ENCODE measurements at places on chromosomes 16 and 17.

DNA sequence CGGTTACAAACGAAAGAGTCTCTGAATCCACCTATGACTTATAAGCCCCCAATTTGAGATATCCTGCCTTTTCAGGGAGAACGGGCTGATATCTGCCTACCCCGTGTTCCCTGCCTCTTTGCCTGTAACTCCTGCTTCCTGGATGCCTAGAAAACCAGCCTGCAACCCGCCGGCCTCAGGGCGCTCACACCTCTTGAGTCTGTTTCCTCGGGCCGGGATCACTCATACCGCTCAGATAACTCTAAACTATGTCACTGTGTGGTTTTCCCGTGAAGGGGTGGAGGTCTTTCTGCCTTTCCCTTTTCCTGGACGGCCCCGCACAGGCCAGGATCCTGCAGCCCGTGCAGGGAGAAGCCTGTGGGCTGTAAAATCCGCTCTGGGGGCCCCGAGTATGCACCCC is 10.4 kb downstream of the RPUSD1 start:
- no peak for DNase-seq

- no peak for DNase-seq
These were observed 540.8 kb upstream of the HSBP1 start for GRCh38 chr16:83266848-83267553.

- DNase-seq = no peak
These were observed 196.0 kb downstream of the MAF start for GRCh38 chr16:79404571-79404970.

- DNase-seq = no peak
These were observed 458 bp downstream of the ZNF200 start for GRCh38 chr16:3234543-3234856.

GRCh38 chr17:16273929-16274339 is 56.9 kb downstream of the PIGL start:
- DNase-seq = no peak

- DNase-seq = no peak
These were observed 328.0 kb downstream of the TMEM114 start for GRCh38 chr16:8262299-8262698.

DNA sequence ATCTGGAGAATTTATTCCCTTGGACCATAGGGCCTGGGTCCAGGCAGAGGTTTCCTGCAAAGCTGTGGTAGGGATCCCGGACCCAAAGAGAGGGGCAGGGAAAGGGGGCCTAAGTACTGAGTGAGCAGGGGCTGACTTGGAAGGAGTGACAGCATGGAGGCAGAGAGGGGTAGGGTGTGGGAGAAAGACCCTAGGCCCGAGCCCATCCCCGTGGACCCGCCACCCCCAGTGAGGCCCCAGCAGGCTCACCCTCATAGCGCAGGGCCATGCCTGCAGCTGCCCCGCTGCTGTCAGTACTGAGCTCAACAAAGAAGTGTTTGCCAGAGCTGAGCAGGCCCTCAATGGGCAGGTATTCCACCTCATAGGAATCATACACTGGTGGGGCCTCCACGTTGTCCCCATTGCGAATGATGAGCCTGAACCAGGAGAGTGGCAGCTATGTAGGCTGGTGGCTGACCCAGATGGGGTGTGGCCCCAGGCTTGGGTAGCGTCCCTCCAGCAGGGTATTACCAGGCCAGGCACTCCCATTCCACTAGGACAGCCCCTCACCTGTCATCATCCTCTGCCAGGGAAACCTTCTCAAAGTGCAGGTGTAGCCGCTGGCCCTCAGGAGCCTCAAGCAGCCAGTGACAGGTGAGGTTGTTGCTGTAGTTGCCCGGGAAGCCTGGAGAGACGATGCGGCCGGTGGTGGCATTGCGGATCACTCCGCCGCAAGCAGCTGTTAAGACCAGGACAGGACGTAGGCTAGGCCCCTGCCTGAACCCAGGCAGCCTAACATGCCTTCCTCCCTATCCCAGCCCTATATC is 9.1 kb upstream of the PHF12 start:
- no peak for DNase-seq

- no peak for DNase-seq
These were observed 32.5 kb downstream of the PIMREG start for GRCh38 chr17:6476810-6477179.

All from CD4-positive, alpha-beta T cell treated with Interferon alpha-2 for 1 hour (primary cell).